Hair follicular keratinocyte (primary cell): ENCODE measurements at places on chromosomes 2 and 18. TPM values are rescaled to one million over a fixed set of nuclear protein-coding genes. Genes with fewer than 3 reads are reported as not detected.

Gene FMNL2
- total RNA-seq, result 32.4 and 47.8 TPM in 2 replicates

Gene DUSP28
- total RNA-seq, result 2.5 and 4.6 TPM in 2 replicates

Gene KRTCAP3
- total RNA-seq, result 29.4 and 52.9 TPM in 2 replicates

Gene CXXC1
- total RNA-seq, result 35.5 and 53.5 TPM in 2 replicates

Gene NOL4
- total RNA-seq, result 1.9 TPM in 1 of 2 replicates, not detected in the other

Gene VPS4B
- 40.1 and 45.8 TPM in 2 replicates for total RNA-seq

Gene RTKN
- total RNA-seq, result 117 and 135 TPM in 2 replicates

Gene IL18R1
- 2.0 and 2.1 TPM in 2 replicates for total RNA-seq

Gene AGAP1
- total RNA-seq, result 6.5 and 6.8 TPM in 2 replicates

Gene MYL12A
- 639 and 729 TPM in 2 replicates for total RNA-seq

Gene ST6GAL2
- 0.08 TPM in 1 of 2 replicates, not detected in the other for total RNA-seq

Gene TDRD15
- not detected in 2 replicates for total RNA-seq

Gene RMND5A
- total RNA-seq, result 21.0 and 23.7 TPM in 2 replicates

Gene FABP1
- not detected in 2 replicates for total RNA-seq

Gene ZSWIM2
- total RNA-seq, result not detected in 2 replicates

Gene ICOS
- total RNA-seq, result not detected in 2 replicates

Gene SERPINB10
- total RNA-seq, result 0.08 TPM in 1 of 2 replicates, not detected in the other

Gene METAP1D
- total RNA-seq, result 2.0 and 2.1 TPM in 2 replicates

Gene BMP10
- not detected in 2 replicates for total RNA-seq

Gene IL1R2
- total RNA-seq, result 12.9 and 33.0 TPM in 2 replicates

Gene GCKR
- total RNA-seq, result not detected in 2 replicates

Gene LCT
- total RNA-seq, result 0.04 and 0.08 TPM in 2 replicates

Gene FOXD4L1
- not detected in 2 replicates for total RNA-seq

Gene SP3
- 48.4 and 52.3 TPM in 2 replicates for total RNA-seq

Gene VAMP5
- total RNA-seq, result 1.4 and 3.0 TPM in 2 replicates

Gene HRH4
- total RNA-seq, result 0.08 TPM in 1 of 2 replicates, not detected in the other

Gene TANK
- 40.2 and 43.3 TPM in 2 replicates for total RNA-seq

Gene ASTL
- total RNA-seq, result not detected in 2 replicates

Gene GPR75
- total RNA-seq, result 0.15 and 0.62 TPM in 2 replicates

Gene SNORC
- 0.04 and 1.2 TPM in 2 replicates for total RNA-seq

Gene TMEM169
- under 0.01 and 0.08 TPM in 2 replicates for total RNA-seq

Gene IL1RN
- 16.9 and 21.4 TPM in 2 replicates for total RNA-seq

Gene ARHGAP15
- not detected in 2 replicates for total RNA-seq

Gene MDH1B
- total RNA-seq, result 0.16 TPM in 1 of 2 replicates, not detected in the other

Gene LOXHD1
- not detected in 2 replicates for total RNA-seq

Gene REG3A
- not detected in 2 replicates for total RNA-seq

Gene SERPINB4
- 1.9 TPM in 2 replicates for total RNA-seq

Gene B3GNT2
- total RNA-seq, result 33.0 and 41.3 TPM in 2 replicates

Gene HAAO
- 0.15 TPM in 1 of 2 replicates, not detected in the other for total RNA-seq

Gene NOSTRIN
- not detected in 2 replicates for total RNA-seq

Gene DNER
- total RNA-seq, result 4.6 and 8.0 TPM in 2 replicates

Gene CCDC148
- total RNA-seq, result 0.19 TPM in 1 of 2 replicates, not detected in the other

Gene CYP27C1
- total RNA-seq, result 3.4 and 4.9 TPM in 2 replicates

Gene CPS1
- total RNA-seq, result 14.5 and 24.4 TPM in 2 replicates

Gene MALL
- total RNA-seq, result 17.4 and 62.2 TPM in 2 replicates

Gene TRIM43
- not detected in 2 replicates for total RNA-seq

Gene LNPK
- total RNA-seq, result 13.9 and 17.6 TPM in 2 replicates

Gene INSIG2
- 5.6 and 6.1 TPM in 2 replicates for total RNA-seq

Gene IGFBP5
- total RNA-seq, result 0.08 and 0.23 TPM in 2 replicates

Gene ABCB11
- total RNA-seq, result not detected in 2 replicates

Gene MRO
- total RNA-seq, result not detected in 2 replicates

Gene HES6
- 5.8 and 8.4 TPM in 2 replicates for total RNA-seq

Gene FEV
- not detected in 2 replicates for total RNA-seq

Gene TGFA
- total RNA-seq, result 107 and 194 TPM in 2 replicates

Gene COL6A3
- 3.2 and 23.8 TPM in 2 replicates for total RNA-seq

Gene LOXL3
- 1.0 and 1.6 TPM in 2 replicates for total RNA-seq

Gene RNF152
- 25.5 and 27.3 TPM in 2 replicates for total RNA-seq

Gene PTMA
- 789 and 1,409 TPM in 2 replicates for total RNA-seq

Gene DYSF
- 0.57 and 1.3 TPM in 2 replicates for total RNA-seq
